ENCODE measurements at places on chromosomes 2 and 18.

- no peak for DNase-seq
Measured at GRCh38 chr2:209685963-209686362, 85.7 kb upstream of the UNC80 start.

DNA sequence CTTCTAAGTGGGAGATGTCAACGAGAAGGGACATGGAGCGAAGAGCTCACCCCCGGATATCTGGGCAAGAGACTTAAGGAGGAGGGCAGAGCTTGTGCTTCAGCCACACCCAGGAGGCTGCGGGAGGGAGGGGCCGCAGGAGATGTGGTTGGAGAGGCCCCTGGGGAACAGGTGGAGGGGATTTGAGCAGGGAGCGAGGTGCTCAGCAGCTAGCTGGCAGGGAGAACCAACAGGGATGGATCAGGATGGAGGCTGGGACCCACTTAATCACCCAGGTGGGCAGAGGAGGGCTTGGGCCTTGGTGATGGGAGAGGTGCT lies 78.3 kb downstream of the MBP start:
- DNase-seq = no peak

- no peak for DNase-seq
Measured at GRCh38 chr18:37246779-37247340, 318.7 kb downstream of the CELF4 start.

DNA sequence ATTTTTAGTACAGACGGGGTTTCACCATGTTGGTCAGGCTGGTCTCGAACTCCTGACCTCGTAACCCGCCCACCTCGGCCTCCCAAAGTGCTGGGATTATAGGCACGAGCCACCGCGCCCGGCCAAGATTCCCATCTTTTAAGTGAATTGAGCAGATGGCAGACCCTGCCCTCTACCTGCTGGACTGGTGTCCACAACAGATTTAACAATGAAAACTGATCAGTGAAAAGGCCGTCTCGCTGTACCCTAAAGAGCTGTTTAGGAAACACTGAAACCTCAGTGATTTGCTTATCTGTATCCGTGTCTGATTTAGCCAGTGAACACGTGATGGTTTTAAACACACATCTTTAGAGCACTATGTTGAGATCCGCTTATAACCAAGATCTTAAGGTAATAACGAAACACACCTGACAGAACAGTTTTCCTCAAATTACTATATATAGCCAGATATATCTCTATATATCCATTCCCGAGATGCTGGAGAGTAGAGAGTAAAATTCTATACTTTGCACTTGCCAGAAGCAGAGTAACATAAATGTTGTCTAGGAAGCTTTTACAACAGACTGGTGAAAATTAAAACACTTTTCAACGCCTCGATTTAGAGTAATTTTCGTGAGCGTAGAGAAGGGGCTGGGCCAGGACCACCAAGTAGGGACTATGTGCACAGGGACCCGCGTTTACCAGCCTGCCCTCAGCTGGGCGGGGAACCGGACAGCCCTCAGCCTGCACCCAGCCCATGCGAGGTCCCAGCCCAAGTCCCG lies 594 bp downstream of the FAM161A start:
- DNase-seq = peak; percentile 1

GRCh38 chr2:42554392-42554791 lies 14.0 kb upstream of the MTA3 start:
- DNase-seq = no peak

DNA sequence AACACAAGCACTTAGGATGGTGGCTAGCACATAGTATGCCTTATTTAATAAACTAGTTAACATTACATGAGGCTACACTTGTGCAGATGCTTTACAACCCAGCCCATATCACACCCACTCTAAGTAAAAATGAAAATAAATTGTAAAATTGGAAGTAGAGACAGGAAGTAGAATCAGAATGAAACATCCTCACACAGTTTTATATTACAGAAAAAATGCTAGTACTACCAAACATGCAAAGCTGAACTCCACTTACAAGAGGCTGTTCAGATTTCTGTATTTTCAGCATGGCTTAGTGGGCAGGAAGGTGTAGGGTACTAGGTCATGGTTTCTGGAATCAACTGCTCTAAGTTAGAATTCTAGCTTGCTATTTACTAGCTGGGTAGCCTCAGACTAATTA lies 18.2 kb upstream of the CRIM1 start:
- no peak for DNase-seq

DNA sequence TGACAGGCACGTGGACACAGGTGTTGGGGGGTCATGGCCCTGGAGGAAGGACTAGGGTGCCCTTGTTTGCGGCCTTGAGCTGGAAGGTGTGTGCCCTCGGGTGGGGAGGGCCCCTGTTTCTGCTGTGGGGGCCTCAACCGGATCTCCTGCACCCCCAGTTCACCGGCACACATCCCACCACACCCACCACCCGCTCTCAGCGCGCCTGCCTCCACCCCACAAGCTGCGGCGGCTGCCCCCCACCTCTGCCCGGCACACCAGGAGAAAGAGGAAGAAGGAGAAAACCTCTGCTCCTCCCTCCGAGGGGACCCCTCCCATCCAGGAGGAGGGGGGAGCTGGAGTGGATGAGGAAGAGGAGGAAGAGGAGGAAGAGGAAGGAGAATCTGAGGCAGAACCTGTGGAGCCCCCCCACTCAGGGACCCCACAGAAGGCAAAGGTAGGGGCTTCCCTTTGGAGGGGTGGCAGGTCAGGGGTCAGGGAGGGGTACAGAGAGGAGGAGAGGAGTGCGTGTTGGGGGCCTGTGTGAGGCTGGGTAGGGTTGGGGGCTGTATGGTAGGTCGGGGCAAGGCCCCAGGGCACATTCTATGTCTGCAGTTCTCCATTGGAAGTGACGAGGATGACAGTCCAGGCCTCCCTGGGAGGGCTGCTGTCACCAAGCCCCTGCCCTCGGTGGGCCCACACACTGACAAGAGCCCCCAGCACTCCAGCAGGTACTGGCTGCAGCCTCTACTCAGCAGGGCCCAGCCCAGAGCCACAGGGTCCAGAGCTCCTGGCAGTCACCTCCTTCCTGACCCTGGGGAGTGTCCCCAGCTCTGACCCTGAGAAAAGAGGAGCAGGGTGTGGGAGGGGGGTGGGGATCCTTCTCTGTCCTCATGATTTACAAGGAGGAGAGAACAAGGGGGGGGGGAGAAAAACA lies 1.8 kb downstream of the SLC4A3 start:
- no peak for DNase-seq

DNA sequence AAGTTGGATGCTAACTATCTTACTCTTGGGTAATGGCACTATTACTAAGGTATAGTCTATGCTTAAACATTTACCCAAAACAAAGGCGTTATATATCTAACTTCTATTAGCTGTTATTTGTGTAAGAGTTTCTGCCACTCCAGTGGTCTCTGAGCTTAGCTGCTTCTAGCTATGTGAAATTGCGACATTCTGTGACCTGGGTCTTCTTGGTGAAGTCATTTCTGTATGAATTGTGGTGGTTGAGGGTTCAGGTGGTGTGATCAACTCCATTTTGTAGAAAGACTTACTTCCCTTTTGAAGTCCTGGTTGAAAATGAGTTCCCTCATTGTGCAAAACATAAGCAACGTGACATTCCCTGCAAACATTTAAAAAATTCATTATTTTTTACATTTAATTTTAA lies 221.6 kb downstream of the PIK3C3 start:
- no peak for DNase-seq

- DNase-seq = no peak
Measured at GRCh38 chr2:100235098-100235497, 87.2 kb downstream of the LONRF2 start.

- DNase-seq = peak; percentile 42
Measured at GRCh38 chr2:215903203-215903602, 110.1 kb downstream of the MREG start.

DNA sequence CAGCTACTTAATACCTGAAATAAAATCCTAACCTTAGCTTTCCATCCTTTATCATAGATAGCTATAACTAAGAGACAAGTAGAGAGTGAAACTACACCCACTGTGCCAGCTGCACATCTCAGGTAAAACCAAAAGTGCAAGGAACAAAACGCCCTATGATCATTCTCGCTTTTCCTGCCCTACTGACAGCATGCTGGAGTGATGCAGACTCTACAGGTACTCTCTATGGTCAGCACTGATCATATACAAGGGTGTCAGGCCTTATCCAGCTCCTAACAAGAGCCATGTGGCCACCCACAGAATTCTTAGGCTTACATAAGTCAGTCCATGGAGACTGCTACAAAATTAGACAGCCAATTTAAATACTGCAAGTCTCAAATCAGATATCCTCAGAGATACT lies 45.6 kb downstream of the REV1 start:
- no peak for DNase-seq

DNA sequence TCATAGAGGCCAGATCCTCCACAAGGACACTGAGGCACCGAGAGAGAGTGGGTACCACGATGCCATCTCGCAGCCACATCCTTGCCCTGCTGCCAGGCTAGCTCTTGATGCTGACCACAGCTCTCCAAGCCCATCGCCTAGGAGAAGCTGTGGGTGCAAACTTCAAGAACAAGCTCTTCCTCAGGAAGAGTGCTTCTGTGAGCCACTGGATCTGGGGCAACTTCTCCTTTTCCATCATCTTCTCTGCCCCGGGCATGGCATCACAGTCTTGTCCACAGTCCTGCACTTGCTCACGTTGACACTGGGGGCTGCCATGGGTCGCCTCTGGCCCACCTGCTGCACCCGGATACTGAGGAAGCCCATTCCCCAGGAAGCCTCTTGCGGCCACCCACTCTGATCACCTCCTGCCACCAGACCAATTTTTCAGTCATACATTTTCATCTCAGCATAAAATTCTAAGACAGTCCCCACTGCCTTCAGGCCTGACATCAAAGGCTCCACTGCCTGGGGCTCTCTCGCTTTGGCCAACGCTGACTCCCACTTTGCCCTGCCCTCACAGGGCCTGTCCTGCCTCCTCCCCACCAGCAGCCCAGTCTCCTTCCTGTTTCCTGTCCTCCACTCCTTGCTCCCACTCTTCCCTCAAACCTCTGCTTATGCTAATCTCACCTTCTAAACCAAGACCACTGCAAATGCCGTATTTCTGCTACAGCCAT lies 243.9 kb downstream of the AFF3 start:
- no peak for DNase-seq

DNA sequence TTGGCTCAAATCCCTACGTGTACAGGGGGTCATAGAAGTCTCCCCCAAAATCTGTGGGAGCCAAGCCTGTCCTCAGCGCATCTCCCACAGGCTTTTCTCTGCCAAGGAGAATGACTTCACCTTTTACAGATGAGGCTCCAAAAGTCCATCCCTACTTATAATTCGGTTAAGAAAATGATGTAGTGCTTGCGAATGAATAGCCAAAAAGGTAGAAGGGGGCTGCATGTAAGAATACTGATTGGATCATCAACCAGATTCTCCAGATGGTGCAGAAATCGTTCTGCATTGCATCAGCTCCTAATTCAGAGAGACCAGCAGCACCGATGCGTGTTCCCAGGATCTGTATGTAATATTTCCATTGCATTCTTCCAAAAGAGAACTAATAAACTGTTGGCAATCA lies 91.9 kb downstream of the EPHA4 start:
- no peak for DNase-seq
